ENCODE measurements at places on chromosomes 3 and 15. TPM values are rescaled to one million over a fixed set of nuclear protein-coding genes. Genes with fewer than 3 reads are reported as not detected.

Gene ARL8B
- 67.3 TPM for total RNA-seq

Gene PRR20G
- total RNA-seq, result not detected

Gene P2RY13
- 0.90 TPM for total RNA-seq

Gene TTLL3
- total RNA-seq, result 84.6 TPM

Gene CAND2
- total RNA-seq, result 1.00 TPM
